ENCODE measurements at places on chromosomes 1 and 21.

DNA sequence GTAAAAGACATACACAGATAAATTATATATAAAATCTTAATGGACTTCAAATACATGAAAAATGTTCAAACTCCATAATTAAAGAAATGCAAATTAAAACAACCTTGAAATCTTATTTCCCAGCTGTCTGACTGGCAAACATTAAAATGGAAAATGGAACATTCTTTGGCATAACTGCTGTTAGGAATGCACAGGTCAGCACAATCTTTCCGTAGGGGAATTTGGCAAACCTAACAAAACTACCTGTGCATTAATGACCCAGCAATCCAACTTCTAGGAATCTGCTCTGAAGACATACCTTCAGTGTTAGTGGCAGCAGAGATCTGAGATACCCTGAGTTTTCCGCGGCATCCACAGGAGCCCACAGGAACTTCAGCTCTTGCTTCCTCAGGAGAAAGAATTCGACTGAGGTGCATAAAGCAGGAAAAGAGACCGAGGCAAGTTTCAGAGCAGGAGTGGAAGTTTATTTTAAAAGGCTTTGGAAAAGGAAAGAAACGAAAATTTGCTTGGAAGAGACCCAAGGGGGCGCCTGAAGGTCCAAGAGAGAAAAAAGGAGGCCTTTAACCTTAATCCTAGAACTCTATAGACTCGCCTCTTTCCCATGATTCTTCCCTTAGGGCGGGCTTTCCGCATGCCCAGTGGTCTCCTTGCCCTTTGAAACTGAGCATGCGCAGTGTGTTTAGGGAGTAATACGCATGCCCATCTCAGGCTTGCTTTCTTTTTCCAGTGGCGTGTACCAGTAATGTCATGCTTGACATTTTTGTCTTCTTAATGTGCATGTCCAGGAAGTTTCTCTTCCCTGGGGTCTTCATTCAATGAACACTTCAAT, 24.8 kb downstream of the LYPD8 start:
- no peak for DNase-seq

GRCh38 chr1:143699115-143699514, 272.7 kb downstream of the FAM72C start:
- no peak for DNase-seq

DNA sequence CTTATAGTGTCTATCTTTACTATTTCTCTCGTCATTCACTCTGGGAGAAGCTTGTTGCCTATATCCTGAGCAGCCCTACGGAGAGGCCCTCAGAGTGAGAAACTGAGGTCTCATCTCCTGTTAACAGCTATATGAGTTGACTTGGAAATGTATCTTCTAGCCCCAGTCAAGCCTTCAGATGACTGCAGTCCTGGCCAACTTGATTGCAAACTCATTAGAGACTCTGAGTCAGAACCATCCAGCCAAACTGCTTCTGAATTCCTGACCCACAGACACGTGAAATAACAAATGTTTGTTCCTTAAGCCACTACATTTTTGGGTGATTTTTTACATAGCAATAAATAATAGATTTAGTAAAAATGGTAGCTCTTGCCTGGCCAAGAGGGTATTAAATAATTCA, 3.9 kb upstream of the ZBED6 start:
- DNase-seq = no peak

DNA sequence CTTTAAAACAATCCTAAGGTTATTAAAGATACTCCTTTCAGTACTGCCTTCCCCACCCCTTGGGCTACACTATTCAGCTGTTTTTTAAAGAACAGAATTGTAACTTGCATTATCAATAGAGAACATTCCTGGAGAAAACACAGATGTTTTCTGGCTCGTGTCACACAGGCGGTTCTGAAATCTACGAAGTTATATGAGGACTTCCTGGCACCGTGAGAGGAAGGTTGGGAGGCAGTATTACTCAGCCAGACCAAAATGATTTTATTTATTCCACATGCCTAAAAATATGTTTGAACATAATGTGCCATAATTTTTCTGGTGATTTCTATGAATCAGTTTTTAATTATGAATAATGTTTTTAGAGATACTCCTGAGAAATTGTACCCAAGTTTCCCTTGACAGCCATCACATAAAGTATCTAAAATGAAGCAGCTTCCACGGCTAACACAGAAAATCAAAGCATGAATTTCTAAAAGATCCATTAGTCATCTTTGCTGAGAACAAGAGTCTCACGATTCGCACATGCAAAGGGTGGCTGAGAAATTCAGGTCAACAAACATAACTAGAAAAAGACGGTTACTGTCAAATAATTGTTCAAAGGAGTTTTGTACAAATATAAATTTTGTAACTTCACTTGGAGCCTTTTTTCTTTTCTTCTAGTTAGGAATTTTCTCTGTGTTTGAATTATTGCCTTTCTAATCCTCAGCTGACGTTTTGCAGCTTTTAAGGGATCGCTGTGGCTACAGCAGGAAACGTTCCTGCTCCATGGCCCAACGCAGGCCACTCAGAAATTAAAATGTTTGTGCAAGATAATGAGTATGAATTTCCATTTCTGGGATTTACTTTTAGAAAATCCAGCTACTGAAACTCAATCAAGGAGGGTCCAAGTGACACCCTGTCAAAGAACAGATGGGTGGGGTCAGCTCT, 8.0 kb upstream of the SIM2 start:
- DNase-seq = no peak

DNA sequence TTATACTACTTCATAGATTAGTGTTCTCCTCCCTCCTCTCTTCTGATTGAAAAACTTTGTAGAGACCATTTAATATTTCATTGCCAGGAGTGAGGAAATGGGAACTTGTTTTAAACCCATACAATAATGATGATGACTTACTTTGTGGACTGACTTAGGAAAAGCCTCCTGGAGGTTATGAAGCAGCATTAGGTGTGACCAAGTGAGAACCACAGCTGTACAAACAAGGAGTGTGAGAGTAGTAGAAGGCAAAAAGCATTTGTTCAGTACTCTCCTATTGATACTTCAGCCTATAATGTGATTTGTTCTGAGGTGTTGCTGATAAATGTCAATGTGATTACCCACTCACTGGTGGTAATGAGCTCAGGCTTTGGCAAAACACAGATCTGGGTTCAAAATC, 8.4 kb downstream of the TIPRL start:
- DNase-seq = no peak

DNA sequence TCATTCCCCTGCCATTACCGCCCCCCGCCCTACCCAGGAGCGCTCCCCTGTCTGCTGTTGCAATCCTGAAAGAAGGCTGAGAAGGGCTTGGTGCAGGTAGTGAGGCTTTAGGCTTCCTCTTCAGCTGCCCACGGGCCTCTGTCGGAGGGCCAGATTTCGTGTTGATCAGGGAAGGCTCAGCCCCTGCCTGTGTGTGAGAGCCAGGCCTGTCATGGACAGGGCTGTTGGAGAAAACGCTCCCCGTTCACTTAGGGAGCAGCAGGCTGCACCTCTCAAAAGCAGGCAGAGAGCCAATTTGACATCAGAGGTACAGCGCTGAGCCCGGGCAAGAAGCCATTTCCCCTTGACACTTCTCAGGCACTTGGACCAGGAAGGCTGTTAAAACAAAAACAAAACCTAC, 19.0 kb downstream of the TEX35 start:
- DNase-seq = no peak

- DNase-seq = no peak
Measured at GRCh38 chr1:205593532-205593931, 38.3 kb downstream of the ELK4 start.

DNA sequence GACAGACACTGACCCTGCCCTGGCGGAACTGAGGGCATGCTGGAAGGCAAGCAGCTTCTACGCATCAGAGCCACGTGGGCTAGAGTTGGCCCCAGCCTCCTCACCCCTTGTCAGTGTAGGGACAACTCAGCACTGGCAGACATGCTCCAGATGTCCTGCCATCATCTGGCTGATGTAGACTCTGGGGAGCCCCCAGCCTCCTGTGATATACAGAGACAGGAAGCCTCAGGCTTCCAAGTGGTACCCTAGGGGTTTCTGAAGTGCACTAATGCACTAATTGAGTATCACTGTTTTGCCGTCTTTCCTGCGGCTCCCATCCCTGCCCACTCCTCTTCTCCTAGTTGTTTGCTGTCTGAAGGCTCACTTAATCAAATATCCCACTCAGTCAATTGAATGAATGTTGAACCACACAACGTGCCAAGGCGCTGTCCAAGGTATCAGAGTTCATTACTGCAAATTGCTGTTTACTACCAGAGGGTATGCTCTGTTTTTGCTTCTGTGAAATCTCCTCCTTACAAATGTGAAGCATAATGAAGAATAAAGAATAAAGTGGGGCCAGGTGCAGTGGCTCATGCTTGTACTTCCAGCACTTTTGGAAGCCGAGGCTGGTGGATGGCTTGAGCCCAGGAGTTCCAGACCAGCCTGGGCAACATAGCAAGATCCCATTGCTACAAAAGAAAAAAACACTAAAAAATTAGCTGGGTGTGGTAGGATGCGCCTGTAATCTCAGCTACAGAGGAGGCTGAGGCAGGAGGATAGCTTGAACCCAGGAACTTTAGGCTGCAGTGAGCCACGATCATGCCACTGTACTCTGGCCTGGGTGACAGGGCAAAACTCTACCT, 76.4 kb upstream of the ZBTB18 start:
- DNase-seq = no peak

GRCh38 chr1:218851586-218851985, 322.1 kb upstream of the LYPLAL1 start:
- no peak for DNase-seq

DNA sequence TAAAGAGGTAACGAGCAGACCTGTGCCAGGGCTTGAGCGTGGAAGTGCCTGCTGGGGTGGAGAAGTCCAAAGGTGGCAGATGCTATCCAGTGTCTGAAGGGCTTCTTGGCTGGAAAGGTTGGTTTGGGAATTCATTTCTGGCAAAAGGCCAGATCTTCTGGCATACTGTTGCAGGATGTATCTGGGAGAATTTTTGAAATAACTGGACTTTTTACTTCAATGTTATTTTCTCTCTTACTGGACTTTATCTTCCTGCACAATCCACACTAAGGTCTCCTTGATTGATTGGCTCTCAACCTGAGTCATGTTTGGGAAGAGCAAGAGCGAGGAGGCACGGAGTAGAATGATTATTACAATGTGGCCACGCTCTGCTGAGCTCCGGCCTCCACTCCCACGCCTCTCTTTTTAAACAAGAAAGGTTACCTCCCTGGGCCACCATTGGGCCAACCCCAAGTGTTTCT, 278.4 kb downstream of the TM2D1 start:
- DNase-seq = no peak

DNA sequence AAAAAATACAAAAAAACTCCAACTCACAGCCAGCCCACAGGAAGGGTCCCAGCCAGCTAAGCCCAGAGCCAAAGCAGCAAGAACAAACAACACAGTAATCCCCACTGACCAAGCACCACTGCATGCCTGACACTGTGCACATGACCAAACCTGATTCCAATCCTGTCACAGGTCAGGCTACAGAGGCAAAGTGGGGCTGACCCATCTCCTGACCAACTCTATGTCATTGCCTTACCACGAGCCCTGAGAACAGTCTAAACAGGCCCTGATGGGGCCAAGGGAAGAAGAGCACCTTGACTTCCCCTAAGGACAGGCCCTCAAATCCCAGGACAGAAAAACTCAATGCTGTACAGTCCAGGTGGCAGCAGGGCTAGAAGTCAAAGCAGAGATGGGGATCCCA, 2.4 kb downstream of the LSS start:
- DNase-seq = no peak

GRCh38 chr21:31964692-31965091, 91.9 kb downstream of the HUNK start:
- no peak for DNase-seq

DNA sequence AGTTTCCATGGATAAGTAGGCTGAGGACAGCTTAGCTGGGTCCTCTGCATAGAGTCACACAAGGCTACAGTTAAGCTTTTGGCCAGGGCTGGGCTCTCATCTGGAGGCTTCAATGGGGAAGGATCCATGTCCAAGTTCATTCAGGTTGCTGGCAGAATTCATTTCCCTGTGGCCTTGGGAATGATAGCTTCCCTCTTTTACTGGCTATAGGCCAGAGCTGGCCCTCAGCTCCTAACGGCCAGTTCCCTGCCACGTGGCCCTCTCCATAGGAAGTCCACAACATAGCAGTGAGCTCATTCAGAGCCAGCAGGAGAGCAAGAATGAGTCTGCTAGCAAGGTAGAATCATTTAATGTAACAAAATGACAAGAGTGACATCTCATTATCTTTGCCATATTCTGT, 15.1 kb upstream of the PODN start:
- no peak for DNase-seq

DNA sequence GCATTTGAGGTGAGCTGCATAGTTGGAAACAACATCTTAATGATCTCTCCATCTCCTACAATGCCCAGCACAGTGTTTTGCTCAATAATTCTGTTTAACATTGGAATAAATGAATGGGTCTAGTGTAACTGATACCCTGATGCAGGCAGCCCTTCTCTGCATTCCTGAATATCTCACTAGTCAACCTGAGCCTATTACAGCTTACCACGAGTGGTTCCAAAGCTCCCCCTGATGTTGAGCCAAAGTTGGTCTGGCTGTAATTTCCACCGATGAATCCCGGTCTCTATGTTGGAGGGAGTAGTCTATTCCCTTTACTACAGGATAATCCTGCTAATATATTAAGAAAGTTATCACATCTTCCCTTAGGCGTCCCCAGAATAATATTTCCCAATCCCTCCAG, 63.8 kb downstream of the ZBTB18 start:
- DNase-seq = no peak

DNA sequence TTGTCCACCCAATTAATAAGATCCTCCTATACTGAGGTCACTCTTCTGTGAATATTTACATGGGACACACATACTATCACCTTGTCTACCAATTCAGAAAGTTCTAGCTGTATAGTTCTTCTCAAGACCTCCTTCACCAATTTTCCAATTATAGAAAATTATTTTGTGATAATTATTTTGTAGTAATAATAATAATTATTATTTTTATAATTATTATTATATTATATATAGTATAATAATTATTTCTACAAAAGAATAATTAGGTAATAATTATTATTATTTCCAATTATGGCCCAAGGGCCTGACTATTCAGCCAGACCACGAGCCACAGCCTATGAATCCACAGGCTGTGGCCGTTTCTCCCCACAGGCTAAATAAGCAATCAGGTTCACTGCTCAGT, 164.1 kb upstream of the IGSF21 start:
- no peak for DNase-seq

DNA sequence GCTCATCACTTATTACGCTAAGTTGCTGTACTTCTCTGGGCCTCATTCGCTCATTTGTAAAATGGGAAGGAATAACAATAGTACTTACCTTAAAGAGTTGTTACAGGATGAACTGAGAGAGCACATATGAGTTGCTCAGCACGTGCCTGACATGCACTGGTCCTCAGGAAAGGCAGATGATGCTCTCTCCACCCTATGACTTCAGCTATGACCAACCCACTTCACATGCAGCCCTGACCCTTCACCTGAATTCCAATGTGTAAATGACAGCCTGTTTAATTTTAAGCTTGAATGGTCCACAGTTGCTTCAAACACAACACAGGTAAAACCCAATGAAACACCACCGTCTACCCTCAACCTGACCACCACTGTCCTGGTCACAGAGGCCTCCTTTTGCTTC, 32.9 kb downstream of the GADD45A start:
- DNase-seq = no peak

All from esophagus squamous epithelium (tissue), 5 donors.